T-cell (primary cell): ENCODE measurements at places on chromosomes 13 and 19.
A peak's percentile ranks its signal among the peaks of the same experiment; 100 is the strongest.

DNA sequence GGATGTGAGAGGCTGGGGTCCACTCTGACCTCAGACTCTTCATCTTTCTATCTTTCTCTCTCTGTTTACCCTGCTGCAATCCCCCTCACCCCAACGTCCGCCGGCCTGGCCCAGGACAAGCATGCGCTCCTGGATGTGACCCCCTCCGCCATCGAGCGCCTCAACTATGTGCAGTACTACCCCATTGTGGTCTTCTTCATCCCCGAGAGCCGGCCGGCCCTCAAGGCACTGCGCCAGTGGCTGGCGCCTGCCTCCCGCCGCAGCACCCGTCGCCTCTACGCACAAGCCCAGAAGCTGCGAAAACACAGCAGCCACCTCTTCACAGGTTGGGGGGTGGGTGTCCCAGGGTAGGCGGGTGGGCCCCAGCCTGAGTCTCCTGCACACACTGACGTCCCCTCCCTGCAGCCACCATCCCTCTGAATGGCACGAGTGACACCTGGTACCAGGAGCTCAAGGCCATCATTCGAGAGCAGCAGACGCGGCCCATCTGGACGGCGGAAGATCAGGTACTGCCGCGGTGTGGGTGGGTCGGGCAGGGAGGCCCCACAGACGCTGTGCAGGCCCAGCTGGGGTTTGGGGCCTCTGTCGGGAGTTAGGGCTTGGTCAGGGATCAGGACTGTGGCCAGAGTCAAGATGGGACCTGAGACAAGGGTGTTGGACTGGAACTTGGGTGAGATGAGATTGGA lies 15.0 kb downstream of the APBA3 start:
- H3K27me3 ChIP-seq, result no peaks in the 10 kb centered on the region
- H3K4me3 ChIP-seq, result no peak overlapping the region
- no peak overlapping the region for H3K27ac ChIP-seq
- H3K4me1 ChIP-seq, result no peaks in the 10 kb centered on the region
- no peak for DNase-seq
- peaks cover 20% of the 10 kb centered on the region for H3K36me3 ChIP-seq

GRCh38 chr19:11198769-11199424 lies 1.6 kb upstream of the KANK2 start:
- H3K4me1 ChIP-seq, result peaks cover 22% of the 10 kb centered on the region
- H3K36me3 ChIP-seq, result no peaks in the 10 kb centered on the region
- H3K4me3 ChIP-seq, result no peak overlapping the region
- no peak for DNase-seq

GRCh38 chr13:29577136-29578051 lies 18.1 kb downstream of the SLC7A1 start:
- H3K4me1 ChIP-seq, result no peaks in the 10 kb centered on the region
- no peak for DNase-seq
- H3K27ac ChIP-seq, result no peak overlapping the region
- H3K27me3 ChIP-seq, result no peaks in the 10 kb centered on the region

- H3K4me3 ChIP-seq, result no peak overlapping the region
- no peak overlapping the region for H3K27ac ChIP-seq
- H3K4me1 ChIP-seq, result peaks cover 43% of the 10 kb centered on the region
- no peak for DNase-seq
Measured at GRCh38 chr19:16233836-16234551, 36.3 kb downstream of the AP1M1 start.

DNA sequence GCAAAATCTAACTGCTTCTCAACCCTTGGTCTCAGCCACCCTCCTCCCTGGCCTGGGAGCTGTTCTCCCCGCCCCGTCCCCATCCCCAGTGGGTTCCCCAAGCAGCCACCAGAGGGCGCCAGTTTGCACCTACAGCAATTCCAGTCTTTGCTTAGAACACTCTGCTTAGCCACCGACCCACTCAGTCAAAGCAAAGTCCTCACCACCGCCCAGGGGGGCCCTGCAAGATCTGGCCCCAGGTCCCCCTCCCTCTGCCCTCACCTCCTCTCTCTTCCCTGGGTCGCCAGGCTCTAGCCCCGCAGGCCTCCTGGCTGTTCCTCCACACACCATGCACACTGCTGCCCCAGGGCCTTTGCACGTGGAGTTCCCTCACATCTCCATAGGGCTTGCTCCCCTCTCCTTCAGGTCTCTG lies 12.4 kb downstream of the TMEM143 start:
- H3K36me3 ChIP-seq, result no peaks in the 10 kb centered on the region
- no peaks in the 10 kb centered on the region for H3K4me1 ChIP-seq
- DNase-seq, result peak; percentile 58
- H3K27ac ChIP-seq, result no peak overlapping the region
- no peaks in the 10 kb centered on the region for H3K27me3 ChIP-seq
- no peak overlapping the region for H3K4me3 ChIP-seq

DNA sequence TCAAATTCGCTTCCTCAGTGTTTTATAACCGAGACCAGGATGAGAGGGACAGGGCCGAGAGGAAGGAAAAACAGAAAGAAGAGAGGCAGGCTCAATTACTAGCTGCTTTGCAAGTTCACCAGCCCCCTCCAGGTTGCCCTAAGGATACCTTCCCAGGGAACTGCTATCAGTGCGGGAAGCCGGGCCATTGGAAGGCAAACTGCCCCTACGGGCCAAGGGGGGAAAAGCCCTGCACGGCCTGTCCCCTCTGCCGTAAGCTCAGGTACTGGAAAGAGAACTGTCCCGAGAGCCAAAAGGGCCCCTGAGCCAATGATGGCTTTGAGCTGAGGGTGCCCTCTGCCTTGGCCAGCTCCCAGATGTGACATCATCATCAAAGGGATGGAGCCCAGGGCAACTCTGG lies 3.2 kb upstream of the ERVV-1 start:
- no peaks in the 10 kb centered on the region for H3K36me3 ChIP-seq
- no peak for DNase-seq
- H3K27ac ChIP-seq, result no peak overlapping the region
- no peaks in the 10 kb centered on the region for H3K4me1 ChIP-seq
- H3K4me3 ChIP-seq, result no peak overlapping the region
- H3K27me3 ChIP-seq, result peaks cover 4% of the 10 kb centered on the region

- H3K4me1 ChIP-seq, result no peaks in the 10 kb centered on the region
- no peak overlapping the region for H3K4me3 ChIP-seq
Measured at GRCh38 chr19:31717269-31717923, 368.2 kb upstream of the TSHZ3 start.

GRCh38 chr19:13980340-13980739 lies 25.8 kb downstream of the RFX1 start:
- H3K36me3 ChIP-seq, result peaks cover 7% of the 10 kb centered on the region
- H3K4me1 ChIP-seq, result peaks cover 44% of the 10 kb centered on the region
- H3K27me3 ChIP-seq, result no peaks in the 10 kb centered on the region
- DNase-seq, result no peak
- H3K27ac ChIP-seq, result no peak overlapping the region

DNA sequence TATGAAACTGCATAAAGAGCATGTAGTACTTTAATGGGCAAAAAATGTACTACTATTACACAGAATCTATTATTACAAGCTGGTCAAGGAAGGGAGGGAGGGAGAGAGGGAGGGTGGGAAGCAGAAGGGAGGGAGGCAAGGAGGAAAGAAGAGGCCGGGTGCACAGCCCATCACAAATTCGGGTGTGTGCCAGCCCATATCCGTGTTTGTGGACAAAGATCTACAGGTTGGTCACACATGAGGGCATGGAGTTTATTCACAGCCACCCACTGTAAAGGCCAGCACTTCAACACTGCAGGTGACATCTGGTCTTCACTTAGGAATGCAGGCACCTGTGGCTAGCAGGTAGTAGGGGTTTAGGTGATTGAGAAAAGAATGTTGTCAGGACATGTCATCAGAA lies 352.5 kb upstream of the NBEA start:
- no peaks in the 10 kb centered on the region for H3K27me3 ChIP-seq
- H3K27ac ChIP-seq, result no peak overlapping the region
- no peaks in the 10 kb centered on the region for H3K36me3 ChIP-seq
- no peak overlapping the region for H3K4me3 ChIP-seq

GRCh38 chr13:62933809-62934208 lies 1518.2 kb upstream of the PCDH20 start:
- DNase-seq, result no peak
- no peaks in the 10 kb centered on the region for H3K36me3 ChIP-seq
- H3K27ac ChIP-seq, result no peak overlapping the region
- H3K4me1 ChIP-seq, result no peaks in the 10 kb centered on the region
- no peak overlapping the region for H3K4me3 ChIP-seq
- H3K27me3 ChIP-seq, result no peaks in the 10 kb centered on the region

DNA sequence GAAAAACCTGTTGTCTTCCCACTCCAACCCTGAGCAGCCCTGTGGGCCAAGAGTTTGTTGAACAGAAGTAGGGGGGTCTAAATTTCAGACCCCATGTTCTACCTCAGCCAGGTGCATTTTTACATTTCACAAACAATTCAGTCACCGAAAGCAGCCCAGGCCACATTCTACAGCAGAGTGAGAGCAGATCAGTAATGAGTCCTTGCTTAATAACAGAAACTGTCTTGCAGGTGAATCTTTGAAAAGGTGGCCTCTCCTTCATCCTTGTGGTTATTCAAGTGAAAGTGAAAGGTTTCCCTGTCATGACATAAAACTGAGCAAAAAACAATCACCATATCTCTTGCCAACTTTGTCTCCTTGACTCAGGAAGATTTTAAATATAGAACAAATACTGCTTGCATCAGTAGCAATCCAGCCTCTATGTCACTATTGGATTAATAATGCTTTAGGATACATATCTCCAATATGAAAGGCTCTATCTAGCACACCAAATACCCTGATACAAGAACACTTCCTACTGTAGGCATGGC lies 670.2 kb downstream of the DIAPH3 start:
- H3K4me1 ChIP-seq, result no peaks in the 10 kb centered on the region
- H3K36me3 ChIP-seq, result no peaks in the 10 kb centered on the region
- no peaks in the 10 kb centered on the region for H3K27me3 ChIP-seq
- no peak for DNase-seq
- no peak overlapping the region for H3K27ac ChIP-seq

DNA sequence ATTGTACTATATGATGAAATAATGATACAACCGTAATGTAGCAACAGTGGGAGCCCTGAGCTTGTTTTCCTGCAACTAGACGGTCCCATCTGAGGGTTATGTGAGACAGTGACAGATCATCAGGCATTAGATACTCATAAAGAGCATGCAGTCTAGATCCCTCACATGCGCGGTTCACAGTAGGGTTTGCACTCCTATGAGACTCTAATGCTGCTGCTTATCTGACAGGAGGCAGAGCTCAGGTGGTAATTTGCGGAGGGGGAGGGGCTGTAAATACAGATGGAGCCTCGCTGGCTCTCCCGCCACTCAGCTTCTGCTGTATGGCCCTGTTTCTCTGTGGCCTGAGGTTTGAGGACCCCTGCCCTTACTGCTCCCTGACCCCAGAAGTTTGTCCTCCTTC lies 13.7 kb downstream of the EPHX3 start:
- peaks cover 10% of the 10 kb centered on the region for H3K4me1 ChIP-seq
- no peak overlapping the region for H3K27ac ChIP-seq
- H3K27me3 ChIP-seq, result no peaks in the 10 kb centered on the region
- no peak for DNase-seq

DNA sequence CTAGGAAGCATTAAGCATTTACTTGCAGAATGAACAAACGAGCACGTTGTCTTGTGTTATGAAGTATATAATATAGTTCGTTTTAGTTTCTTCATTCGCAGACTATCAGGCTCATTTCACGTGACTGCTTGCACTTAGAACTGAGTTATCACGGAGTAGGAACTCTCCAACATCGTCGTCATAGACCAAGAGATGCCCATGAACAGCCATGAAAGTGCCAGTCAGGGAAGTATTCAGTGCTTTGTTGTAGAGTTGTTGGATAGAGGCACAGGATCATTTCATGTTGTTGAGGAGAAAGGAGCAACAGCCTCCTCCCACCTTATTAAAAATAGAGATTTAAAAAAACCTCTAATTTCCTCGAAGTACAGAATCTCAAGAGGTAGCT lies 977 bp upstream of the IL17D start:
- H3K27me3 ChIP-seq, result peaks cover 24% of the 10 kb centered on the region
- peak overlapping the region; percentile 77 for H3K4me3 ChIP-seq
- no peaks in the 10 kb centered on the region for H3K4me1 ChIP-seq
- H3K36me3 ChIP-seq, result no peaks in the 10 kb centered on the region

DNA sequence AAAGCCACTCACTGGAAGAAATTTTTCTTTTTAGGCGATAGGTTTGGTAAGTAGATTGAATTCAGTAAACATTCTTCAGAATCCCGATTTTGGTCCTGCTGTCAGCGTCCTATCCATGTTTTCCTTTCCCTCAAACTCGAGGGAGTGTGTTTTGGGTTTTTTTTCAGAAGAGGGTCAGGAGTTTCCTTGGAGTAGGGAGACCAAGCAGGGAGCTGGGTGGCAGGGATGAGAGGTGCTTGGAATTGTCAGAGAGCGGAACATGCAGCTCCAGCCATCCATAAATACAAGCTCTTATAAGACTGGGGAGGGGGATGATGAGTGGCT lies 1.6 kb upstream of the PCDH8 start:
- no peaks in the 10 kb centered on the region for H3K36me3 ChIP-seq
- H3K27me3 ChIP-seq, result peaks cover 69% of the 10 kb centered on the region
- peak overlapping the region; percentile 32 for H3K4me3 ChIP-seq
- no peak for DNase-seq

DNA sequence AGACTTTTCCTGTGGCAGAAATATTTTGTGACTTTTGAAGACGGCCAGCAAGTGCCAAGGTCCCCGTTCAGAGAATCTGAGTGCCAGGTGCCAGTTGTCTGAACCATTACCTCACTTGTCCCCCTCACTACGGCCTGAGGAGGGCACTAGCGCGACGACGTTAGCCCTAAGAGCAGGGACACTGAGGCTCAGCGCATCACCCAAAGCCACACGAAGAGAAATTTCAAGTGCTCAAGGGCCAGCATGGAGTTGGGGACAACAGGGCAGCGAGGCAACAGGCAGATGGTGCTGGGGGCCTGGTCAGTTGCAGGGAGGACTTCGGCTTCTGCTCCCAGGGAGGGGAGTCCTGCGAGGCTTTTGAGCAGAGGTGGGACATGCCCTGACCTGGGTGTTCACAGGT lies 9.5 kb upstream of the TYK2 start:
- DNase-seq, result no peak
- H3K4me1 ChIP-seq, result no peaks in the 10 kb centered on the region
- H3K27ac ChIP-seq, result no peak overlapping the region

DNA sequence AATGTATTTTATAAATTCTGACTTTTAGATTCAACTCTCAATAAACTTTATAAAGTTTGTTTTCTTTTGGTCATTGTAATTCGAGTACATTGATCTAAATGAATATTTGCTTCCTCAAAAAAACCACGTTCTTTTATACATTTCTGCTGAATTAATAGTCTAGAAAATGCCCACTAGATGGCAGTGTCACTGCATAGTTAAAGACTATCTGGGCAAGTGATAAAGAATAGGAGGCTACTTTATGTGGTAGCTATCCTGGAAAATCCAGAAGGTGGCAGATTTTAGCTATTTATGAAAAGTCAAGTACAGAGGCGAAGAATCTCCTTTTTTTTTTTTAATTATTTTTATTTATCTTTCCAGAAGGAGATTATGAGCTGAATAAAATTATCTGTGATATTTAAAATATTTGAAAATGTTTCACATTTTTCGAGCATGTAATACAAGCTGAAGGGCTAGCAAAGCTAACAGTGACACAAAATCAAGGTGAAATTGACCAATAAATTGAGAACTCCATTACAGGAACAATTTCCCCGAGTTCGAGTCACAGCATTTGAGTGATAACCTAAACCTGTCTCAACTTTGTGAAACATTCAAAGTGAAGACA lies 221.8 kb downstream of the OLFM4 start:
- no peaks in the 10 kb centered on the region for H3K36me3 ChIP-seq
- no peaks in the 10 kb centered on the region for H3K27me3 ChIP-seq
- DNase-seq, result no peak
